MV-4-11 (cell line): ENCODE measurements at places on chromosomes 6 and 20.
A peak's percentile ranks its signal among the peaks of the same experiment; 100 is the strongest.

- DNase-seq = no peak
Measured at GRCh38 chr6:169778646-169779045, 27.2 kb downstream of the ERMARD start.

GRCh38 chr20:43533060-43533459 is 25.6 kb downstream of the L3MBTL1 start:
- no peak for DNase-seq

GRCh38 chr20:38872036-38872435 is 54.2 kb upstream of the FAM83D start:
- DNase-seq = no peak

DNA sequence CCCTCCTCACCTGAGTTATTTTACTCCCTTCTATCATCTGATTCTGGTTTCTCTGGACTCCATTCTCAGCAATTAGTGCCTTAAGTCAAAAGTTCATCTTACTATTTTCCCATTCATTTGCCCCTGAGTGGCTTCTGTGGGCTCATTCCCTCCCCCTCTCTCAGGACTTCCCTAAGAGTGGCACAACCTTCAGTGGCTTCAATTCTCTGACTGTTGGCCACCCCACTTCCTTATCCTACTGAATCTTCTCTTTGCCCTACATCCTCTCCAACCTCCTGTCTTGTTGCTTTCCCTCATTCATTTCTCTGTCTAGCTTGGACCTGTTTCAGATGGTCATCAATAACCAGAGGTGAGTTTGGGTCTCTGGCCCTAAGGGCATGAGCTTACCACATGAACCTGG is 61.1 kb upstream of the GLP1R start:
- peak; percentile 3 for DNase-seq

DNA sequence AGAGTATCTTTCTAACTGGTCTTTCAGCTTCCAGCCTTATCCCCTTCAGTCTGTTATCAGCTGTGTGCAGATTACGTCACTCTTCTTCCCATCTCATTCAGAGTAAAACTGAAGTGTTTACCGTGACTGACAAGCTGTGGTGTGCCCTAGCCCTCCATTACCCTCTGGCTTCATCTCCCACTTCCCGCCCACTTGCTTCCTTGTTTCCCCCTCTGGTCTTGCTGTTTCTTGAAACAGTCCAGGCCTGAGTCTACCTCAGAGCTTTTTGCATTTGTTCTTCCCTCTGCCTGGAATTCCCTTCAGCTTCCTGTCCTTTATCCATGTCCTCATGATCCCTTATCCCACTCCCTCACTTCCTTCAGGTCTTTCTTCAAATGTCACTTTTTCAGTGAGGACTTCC is 66.9 kb downstream of the CARMIL1 start:
- peak; percentile 53 for DNase-seq

DNA sequence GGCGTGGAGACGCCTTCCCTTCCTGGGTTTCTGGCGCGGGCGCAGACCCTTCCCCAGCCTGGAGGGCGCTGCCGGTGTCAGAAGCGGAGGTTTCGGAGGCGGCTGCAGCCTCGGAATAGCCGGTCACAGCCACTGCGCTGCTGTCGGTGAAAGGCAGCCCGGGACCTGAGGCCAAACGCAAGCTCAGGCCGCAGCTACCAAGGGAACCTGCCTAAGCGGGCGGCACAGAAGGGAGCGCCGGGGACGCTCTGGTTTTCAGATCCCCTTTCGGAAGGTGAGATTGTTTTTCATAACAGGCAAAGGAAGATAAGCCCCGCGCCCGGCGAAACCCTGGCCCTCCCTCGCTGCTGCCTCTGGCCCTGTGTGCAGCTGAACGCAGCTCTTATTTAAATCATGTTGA is 116.5 kb downstream of the FAM120B start:
- no peak for DNase-seq

DNA sequence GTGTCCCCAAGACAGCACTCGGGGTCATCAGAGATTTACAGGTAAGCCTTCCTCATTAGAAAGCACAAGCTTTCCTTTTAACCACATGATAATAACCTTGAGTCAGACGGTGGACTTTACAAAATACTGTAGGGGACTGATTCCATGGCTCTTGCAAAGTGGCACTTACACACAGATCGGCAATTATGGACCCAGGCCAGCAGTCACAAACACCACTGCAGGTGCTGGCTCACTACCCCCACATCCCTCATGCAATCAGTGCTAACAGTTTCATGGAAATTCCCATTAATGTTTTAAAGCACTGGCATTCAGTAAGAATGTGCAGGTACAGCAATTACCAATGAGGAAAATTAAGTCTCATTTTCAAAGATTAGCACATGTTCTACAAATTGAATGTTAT is 516.5 kb downstream of the PRKN start:
- no peak for DNase-seq

DNA sequence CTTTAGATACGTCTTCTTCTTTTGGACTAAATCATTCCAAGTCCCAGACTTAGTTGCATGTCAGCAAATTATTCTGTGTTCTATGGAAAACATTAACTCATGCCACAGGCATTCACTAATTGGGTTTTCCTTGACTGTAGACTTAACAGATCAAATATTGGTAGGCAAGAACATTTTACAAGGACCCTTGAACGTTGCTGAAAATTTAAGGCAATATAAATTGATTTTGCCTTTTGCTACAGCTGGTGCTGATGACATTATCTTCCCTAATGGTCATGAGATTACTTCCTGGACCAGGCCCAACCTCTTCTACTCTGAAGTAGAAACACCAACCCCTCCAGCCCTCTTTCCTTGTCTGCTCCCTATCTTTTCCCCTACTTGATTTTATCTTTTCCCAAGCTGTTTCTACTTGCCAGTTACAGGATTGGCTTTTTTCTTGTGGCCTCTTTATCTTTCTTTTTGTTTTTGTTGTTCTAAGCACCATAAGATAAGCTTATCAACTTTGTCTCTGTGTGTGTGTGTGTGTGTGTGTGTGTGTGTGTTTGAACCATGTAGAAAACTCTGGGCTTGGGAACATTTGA is 514.0 kb upstream of the SOX4 start:
- DNase-seq = no peak

DNA sequence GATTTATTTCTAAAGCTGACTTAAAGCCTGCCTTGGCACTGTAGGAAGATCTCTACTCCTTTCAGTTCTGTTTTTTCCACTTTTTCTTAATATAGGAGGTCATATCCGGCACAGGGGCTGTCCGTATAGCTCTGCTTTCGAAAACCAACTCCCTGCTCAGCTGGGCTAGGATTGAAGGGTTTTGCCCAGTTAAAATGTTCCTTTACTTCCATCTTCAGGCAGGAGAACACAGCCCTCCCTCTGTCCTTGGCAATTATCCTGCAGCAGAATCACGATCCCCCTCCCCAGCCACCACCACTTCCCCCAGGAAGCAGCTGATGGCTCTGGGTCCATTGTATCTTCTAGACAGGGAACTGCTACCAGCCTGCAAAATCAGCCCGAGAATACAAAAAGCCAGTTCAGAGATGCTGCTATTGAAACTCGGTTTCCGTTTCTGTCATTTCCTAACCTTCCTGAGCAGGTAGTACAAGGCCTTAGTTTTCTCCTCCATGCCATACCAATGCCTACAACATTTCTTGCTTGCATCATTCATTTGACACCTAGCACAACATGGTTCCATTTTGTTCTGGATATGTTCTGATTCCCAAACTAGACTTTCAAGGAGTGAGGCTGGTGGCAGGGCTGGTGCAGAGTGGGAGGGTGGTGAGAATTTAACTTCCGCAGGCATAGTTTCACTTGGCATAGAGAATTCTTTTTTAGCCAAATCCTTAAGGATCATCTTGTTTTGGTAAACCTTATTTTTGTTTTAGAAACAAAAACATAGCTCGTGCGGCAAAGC is 53.9 kb downstream of the FAM50B start:
- peak; percentile 73 for DNase-seq

DNA sequence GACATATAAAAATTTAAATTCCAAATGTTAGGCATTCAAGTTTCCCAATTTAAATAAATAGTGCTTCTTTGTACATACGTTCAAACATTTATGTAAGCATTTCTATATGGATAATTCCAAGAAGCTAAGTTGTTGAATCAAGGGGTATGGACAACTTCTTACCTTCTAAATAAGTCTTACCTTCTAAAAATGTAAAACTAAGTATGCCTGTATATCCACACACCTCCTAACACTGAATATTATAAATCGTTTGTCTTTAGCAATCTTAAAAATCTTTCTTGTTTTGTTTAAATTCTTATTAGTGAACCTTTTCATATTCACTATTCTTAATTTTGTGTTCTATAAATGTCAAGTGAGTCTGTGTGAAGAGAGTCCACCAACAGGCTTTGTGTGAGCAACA is 2.5 kb upstream of the ZSCAN16 start:
- no peak for DNase-seq

DNA sequence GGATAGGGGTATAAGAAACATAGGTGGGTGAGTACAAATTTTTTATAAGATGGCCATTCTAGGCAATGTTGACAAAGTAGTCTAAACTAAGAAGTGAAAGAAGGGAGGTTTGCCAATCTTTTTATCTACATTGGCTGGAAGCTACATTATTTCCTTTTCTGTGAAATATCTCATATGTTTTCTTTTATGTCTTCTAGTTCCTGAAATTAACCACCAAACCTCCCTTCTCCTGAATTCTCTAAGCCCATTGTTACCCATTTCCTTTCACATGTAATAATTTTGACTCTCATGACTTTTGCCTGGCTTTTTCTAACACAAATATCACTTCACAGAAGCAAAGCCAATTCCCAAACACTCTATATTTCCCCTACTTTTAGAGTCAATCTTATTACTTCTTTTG is 496.2 kb upstream of the JAG1 start:
- DNase-seq = peak; percentile 74

DNA sequence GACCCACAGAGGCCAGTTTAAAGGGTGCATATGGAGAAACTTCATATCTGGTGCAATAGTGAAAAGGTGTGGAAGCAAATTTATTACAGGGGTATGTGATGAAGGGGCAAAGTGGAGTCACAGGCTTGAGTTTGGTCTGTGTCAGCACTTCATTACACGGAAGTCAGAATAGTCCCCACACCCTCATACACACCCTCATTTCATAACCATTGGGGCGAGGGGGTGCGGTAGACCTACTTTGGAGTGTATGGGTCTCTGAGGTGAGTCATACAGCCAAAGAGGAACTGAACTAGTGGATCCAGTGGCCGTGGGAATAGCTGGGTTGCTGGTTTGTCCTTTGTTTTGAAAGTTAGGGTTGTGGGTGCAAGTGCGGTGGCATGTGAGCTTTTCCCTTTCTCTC is 3.3 kb downstream of the TM9SF4 start:
- DNase-seq = peak; percentile 98

GRCh38 chr20:31560746-31561598 is 44.1 kb upstream of the ID1 start:
- peak; percentile 70 for DNase-seq

GRCh38 chr6:156779206-156780094 is 2.3 kb downstream of the ARID1B start:
- peak; percentile 29 for DNase-seq

DNA sequence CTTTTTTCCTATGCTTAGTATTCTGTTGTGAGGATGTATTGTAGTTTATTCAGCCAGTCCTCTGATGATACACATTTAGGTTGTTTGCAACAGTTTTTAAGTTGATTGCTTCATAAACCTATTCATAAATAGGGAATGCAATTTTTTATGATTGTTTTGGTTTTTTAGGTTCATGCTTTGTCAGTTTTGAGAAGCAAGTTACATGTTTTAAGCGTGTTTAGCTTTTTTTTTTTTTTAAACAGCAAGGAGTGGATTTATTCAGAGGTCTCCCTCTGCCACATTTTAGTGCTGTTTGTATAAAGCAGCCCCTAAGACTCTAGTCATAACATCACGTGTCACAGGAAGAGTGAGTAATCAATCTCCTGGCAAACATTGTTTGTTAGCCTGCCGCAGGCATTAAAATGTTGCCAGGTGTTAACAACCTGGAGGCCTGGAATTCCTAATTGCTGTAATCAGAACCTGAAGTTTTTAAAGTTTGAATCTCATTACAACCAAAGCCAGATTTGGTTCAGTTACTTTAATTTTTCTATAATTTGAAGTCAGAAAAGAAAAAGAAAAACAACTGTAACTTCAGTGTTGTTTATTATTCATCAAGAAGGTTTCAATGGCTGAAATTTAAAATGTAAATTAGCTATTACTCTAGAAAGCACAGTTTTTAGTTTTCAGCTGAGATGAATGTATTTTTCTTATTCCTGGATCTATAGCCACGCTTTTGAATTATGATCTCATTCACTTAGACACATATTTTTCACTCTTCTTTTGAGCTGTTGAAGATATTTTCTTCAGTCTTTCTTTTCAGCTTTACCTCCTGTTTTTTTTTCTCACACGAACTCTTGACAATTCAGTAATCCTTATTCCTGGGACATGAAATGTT is 59.2 kb downstream of the KCNS1 start:
- no peak for DNase-seq

DNA sequence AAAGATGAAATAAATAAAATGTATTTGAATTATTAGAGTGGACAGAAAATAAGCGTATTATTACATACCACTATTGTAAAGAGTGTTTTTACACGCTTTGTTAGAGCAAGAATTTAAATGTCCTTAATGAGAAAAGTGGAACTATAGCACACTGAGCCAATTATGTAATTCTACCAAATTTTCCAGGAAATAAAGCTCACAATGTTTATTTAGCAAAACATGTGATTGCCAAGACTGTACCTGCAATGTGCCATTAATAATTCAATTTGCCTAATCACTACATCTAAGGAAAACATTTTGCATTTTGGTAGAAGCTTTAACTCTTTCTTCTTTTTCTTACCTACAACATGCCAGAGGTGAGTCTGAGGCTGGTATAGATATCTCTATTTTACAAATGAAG is 58.7 kb upstream of the PHACTR1 start:
- no peak for DNase-seq

DNA sequence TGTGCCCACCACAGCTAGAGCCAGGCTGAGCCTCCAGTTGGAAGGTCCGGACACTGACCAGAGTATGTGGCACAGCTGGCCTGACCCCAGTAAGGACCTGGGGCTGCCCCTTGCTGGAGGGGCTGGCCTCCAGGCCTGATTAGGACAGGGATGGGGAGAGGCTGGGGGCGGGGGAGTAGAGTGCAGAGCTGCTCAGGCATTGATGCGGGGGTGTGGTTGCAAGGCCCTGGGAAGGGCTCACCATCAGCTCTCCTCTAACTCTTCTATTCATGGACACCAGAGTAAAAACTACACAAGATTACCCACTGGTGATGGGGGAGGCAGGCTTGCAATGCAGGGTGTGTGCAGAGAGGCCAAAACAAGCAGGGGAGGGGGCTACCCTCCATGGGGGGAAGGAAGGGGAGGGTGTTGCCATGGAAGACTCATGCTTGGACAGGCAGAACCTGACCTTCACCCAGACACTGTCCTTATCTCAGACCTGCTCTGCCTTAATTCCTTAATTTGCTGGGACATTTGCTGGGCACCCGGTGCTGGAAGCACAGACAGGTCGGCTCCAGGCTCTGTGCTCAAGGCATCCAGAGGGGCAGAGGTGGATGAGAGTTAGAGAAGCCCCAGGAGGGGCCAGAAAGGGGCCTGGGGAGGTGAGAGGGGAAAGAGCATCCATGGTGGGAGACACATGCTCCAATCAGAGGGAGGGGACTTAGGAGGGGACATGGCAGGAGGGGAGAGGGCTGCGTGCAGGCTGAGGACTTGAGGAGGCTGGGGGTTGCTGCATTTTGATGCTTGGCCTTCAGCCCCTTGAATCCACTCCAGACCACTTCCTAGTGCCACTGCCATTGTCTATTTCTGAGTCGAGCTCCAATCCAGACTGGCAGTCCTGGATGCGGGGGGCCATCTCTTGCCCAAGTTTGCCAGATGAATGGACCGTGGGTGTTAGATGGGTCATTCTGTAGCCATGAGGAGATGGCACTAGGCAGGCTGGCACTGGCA is 7.6 kb upstream of the EMILIN3 start:
- DNase-seq = no peak
